Parietal lobe (tissue), 2 donors: ENCODE measurements at places on chromosomes 1 and 21. TPM values are rescaled to one million over a fixed set of nuclear protein-coding genes. Genes with fewer than 3 reads are reported as not detected.

OR2T29 gene
- not detected for total RNA-seq

FMOD gene
- total RNA-seq, result not detected

DDI2 gene
- 48.5 TPM for total RNA-seq

RGS18 gene
- total RNA-seq, result 0.94 TPM

AJAP1 gene
- 16.6 TPM for total RNA-seq

GJA5 gene
- 0.94 TPM for total RNA-seq

GUCA2B gene
- total RNA-seq, result not detected
